Stimulated activated CD4-positive, alpha-beta T cell treated with anti-CD3 and anti-CD28 coated beads, TNF-alpha, amount 100 ng/mL, for 24 hours (primary cell): ENCODE measurements at places on chromosomes 16 and 17.

DNA sequence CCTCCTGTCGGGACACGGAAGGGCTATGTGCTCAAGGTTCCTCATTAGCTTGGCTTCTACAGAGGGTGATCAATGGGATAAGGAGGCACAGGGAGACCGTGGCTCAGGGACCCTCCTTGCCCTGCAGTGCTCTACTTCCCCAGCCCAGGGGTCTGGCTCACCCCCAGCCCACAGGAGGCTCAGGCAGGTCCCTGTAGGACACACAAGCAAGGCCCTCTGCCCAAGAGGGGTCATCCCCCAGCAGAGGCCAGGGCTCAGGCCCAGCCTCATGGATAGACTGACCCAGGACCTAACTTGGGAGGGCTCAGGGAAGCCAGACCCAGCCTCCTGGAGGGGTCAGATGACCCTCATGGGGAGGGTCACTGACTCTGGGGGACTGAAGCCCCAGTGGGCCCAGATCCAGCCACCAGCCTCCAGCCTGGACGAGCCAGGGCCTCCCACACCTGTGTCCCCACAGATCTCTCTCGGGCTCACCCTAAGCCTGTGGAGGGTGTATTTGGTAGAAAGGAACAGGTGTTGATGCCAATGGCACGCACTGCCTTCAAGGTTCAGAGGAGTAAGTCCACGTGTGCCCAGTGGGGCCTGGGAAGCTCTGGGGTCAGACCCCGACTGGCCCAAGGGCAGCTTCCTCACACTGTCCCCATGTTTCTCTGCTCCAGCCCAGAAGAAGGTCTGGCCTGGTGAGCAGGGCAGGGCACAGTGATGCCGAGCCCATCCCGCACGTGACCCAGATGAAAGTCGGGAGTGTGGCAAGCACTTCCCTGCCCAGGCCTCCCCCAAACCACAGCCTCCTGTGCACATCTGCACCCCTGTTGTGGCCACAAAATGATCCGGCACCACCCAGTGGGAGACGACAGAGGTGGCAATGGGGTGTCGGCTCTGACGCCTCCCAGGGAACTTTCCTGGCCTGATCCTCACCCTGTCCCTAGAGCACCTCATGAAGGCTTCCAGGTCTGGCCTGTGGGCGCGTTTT lies 10.9 kb upstream of the KRTAP17-1 start:
- no peak for DNase-seq

GRCh38 chr16:84313921-84314320 lies 19.2 kb downstream of the WFDC1 start:
- DNase-seq: no peak

GRCh38 chr17:43406676-43407645 lies 8.2 kb downstream of the ARL4D start:
- no peak for DNase-seq

- no peak for DNase-seq
Observed at GRCh38 chr17:49717371-49717861, 9.7 kb upstream of the SLC35B1 start.

DNA sequence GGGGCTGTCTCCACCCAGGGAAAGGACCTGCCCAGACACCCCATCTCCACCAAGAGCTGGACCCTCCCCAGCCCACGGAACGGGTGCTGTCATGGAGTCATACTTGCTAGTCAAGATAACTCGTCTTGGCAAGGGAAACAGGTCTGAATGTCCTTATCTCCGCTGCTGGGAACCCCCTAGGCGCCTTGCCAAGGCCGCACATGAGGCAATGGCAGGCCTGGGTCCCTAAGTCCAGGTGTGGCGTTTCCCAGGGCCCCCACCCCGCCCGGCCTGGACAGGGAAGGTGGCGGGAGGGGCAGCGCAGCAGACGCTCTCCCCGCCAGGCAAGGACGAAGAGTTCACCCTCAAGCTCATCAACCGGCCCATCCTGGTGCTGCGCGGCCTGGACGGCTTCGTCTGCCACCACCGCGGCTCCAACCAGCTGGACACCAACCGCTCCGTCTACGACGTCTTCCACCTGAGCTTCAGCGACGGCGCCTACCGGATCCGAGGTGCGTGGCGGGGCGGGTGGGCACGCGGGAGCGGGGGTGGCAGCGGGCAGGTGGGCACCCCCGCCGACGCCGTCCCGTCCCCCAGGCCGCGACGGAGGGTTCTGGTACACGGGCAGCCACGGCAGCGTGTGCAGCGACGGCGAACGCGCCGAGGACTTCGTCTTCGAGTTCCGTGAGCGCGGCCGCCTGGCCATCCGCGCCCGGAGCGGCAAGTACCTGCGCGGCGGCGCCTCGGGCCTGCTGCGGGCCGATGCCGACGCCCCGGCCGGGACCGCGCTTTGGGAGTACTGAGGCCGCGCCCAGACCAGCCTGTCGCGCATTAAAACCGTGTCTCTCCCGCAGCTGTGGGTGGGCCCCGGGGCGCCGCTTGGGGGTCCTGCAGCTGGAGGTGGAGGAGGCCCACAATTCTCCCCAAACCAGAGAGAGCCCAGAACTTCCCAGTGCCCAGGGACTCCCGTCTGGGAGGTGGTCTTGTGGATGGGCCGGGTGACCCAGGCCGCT lies 8.4 kb downstream of the FSCN2 start:
- DNase-seq: no peak

GRCh38 chr16:48479329-48479728 lies 94.1 kb upstream of the SIAH1 start:
- no peak for DNase-seq

DNA sequence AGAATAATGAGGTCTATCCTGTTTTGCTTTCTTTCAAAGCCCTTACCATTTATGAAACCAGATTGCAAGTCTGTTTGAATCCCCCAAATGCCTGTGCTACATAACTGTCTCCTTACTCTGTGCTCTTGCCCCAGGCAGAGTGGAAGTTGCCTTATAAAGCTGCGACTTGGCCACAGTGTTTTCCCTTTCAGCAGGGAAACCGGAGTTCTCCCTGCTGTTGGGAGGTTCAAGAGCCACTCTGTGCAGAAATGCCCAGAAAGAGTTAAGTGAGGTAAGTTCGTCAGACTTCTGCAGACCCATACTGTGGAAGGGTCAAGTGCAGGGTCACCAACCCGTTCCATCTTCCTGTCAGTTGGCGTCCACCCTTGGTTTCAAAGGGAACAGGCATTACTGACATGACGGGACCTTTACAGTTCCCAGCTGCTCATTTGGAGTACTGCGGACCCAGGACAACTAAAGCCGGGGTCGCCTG lies 508.9 kb downstream of the WWOX start:
- no peak for DNase-seq

DNA sequence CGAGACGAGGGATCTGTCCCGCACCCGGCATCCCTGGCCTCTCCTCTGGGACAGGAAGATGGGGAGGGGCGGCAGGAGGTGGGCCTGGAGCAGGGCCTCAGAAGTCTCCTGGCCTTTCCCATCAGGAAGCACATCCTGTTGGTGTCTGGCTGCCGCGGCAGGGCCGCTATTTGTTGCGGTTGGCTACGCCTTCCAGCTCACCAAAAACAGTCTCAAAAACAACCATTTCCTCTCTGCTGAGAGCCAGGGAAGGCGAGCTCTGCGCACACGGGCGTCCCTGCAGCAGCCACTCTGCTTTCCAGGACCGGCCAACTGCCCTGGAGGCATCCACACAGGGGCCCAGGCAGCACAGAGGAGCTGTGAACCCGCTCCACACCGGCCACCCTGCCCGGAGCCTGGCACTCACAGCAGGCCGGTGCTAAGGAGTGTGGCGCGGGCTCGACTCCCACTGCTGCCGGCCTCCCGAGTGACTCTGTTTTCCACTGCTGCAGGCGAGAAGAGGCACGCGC lies at the start of gene TMEM204:
TMEM204 (plus strand) TSS at position 224 of the 509 bp plus-strand sequence. CDS start 610 bp downstream, outside the sequence.
- DNase-seq: no peak

GRCh38 chr17:45973946-45974859 lies 24.8 kb upstream of the STH start:
- no peak for DNase-seq

DNA sequence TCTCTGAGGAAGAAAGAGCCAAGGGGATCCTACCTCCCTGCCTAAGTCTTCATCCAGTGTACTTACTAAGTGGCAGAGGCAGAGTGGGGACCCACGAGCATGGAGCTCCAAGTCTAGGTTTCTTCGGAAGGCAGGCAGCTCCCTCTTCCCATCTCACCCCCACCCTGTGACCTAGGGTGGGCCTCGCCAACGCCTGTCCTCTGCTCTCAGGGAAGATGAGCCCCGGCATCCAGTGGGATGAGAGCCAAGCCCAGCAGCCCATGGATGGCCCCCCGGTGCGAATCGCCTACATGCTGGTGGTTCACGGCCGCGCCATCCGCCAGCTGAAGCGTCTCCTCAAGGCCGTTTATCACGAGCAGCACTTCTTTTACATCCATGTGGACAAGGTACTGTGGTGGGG lies 8.3 kb downstream of the XYLT2 start:
- DNase-seq: no peak

DNA sequence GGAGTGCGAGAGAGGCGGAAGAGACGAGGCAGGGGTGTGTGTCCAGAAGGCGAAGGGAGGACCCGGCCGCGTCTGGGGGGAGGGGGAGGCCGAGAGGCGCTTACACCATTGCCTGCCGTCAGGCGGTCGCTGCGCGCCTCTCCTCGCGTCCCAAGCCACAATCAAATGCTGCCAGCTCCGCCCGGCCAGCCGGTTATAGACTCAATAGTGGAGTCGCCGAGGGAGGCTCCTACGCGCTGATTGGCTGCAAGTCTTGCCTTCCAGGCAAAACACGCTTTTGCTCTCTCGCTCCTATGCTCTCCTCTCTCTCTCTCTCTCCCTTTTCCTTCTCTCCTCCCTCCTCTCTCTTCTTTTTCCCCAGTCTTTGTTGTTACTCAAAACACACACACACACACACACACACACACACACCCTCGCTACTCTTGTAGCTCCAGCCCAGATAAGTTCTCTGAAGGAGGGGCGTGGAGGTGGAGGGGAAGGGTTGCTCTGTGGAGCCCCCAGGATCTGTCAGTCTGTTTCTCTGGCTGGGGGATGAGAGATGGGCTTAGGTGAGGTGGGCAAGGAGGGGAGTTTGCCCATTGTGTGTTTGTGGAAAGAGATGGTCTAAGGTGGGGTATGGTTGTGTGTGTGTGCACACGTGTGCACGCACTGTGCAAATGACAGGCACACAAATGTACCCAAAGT lies at the start of gene DLX3:
DLX3 (minus strand) TSS at position 170 of the 684 bp plus-strand sequence. CDS start 226 bp downstream, outside the sequence.
- DNase-seq: no peak

DNA sequence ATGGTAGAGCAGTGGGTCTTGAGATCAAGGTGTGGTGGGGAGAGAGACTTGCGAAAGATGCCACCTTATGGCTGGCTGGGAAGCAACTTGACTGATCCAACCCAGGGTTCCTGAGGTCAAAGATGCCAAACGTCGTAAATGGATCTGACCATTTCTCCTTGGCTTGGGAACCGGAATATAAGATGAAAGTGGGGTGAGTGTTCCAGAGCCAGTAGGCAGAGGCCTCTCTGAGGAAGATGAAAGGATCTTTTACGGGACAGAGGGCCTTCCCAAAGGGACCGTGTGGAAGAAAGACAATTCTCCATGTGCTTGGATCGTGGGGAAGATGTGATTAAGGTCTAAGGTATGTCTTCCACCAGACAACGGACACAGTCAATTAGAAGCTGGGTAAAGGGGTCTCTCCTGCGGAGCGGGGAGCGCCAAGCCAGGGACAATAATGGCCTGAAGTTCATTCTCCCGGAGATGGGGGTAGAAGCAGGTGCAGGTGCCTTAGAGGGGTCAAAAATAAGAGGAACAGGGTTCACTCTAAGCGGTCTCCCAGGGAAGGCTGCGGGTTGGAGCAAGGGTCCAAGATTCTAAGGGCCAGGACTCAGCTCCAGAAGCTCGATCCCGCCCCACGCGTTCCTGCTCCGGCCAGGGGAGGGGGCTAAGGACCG lies 800 bp downstream of the FXR2 start:
- no peak for DNase-seq

DNA sequence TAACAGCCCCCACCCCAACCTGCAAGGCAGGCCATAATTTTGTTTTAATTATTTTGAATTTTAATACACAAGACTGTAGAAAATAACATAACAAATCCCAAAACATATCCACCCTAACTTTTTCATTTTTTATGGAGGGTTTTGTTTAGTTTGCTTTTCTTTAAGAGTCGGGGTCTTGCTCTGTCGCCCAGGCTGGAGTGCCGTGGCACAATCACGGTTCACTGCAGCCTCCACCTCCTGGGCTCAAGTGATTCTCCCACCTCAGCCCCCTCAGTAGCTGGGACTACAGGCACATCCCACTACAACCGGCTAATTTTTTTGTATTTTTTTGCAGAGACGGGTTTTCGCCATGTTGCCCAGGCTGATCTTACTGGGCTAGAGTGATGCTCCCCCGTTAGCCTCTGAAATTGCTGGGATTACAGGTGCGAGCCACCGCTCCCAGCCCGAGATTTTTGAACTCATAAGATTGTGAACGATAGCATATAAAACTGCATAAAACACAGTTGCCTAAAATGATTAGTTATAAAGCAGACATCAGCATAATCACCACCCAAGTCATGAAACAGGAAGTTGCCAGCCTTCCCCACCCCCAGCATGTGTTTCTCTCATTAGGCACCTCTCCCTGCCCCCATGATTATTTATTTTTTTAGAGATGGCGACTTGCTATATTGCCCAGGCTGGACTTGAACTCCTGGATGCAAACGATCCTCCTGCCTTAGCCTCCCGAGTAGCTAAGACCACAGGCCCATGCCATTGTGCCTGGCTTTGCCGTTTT lies 13.6 kb upstream of the DOC2B start:
- no peak for DNase-seq

DNA sequence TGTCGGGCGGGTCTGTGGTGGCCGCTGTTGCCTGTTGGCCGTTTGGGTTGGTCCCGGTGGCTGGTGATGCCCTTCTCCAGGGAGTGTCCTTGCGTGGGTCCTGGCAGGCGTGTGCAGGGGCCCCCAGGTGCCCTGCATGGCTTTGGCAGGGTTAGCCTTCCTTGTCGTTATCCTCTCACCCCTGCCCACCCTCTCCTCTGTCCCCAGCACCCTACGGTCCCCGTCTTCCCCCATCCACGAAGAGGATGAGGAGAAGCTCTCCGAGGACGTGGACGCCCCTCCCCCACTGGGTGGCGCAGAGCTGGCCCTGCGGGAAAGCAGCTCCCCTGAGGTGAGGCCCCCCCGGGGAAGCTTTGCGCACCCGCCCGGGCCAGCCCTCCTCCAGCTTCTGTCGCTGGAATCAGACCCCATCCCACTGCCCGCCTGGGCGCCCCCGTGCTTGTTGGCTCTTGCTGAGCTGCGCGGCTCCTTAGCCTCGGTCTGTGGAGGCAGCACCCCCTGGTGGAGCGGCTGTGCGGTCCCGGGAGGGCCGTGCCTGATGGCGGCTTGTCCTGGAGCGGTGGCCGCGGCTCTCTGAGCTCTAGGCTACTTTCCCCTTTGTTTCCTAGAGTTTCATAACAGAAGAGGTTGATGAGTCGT lies 10.6 kb upstream of the NUDT16L1 start:
- peak; percentile 51 for DNase-seq

GRCh38 chr17:38606646-38607611 lies 1.2 kb upstream of the SRCIN1 start:
- no peak for DNase-seq
